ENCODE measurements at places on chromosomes 11 and 22.

GRCh38 chr11:73475549-73476095, 99.4 kb downstream of the RELT start:
- DNase-seq = no peak

DNA sequence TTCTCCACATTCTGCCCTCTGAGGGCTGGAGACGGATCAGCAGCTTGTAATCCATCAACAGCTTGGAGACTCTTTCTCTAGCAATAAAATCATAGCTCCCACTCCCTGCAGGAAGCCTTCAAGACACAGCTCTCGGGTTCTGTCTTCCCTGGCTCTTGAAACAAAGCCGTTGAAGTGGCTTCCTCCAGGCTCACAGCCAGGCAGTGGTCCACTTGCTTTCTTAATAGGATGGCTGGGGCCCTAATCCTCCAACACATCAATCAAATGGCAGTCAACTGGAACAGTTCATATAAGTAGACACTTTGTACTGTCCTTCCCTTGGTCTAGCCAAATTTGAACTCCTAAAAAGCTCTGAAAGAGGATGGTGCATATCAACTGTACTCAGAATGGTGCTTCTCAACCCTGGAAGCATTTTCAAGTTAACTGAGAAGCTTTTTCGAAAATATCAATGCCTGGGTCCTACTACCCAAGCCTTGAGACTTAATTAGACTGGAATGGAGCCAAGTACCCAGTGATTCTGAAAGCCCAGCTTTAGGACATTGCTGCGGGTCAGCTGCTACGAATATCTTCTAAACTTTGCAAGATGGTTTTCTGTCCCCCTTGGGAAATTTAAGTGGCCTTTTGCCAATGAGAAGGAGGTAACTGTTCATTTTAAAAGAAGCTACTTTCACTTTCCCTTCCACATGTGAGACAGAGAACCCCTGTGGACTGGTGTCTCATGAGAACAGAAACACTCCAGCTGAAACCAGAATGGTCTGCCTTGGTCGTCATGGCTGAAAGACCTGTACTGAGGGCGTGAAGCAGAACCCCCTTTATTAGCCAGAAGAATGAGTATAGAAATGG, 74.7 kb downstream of the SC5D start:
- no peak for DNase-seq

- DNase-seq = no peak
Observed at GRCh38 chr22:27406389-27406861, 395.1 kb downstream of the MN1 start.

DNA sequence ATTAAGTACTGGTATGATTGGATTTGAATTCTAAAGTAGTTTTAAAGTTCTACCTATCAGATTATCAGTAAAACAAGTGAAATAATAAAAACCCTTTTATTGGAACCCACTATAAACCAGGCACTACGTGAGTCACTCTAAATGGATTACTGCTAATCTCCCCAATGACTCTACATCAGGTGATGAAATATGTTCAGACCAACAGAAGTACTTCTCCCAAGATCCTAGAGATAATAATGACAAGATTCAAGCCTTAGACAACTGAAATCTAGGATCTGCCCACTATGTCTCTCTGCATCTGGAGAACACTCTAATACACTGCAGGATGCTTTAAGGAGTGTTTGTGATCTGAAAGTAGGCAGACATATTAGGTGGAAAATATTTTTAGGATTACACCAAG, 652.1 kb upstream of the CHORDC1 start:
- DNase-seq = no peak

- DNase-seq = no peak
Observed at GRCh38 chr11:16987205-16987568, 27.0 kb downstream of the PLEKHA7 start.

DNA sequence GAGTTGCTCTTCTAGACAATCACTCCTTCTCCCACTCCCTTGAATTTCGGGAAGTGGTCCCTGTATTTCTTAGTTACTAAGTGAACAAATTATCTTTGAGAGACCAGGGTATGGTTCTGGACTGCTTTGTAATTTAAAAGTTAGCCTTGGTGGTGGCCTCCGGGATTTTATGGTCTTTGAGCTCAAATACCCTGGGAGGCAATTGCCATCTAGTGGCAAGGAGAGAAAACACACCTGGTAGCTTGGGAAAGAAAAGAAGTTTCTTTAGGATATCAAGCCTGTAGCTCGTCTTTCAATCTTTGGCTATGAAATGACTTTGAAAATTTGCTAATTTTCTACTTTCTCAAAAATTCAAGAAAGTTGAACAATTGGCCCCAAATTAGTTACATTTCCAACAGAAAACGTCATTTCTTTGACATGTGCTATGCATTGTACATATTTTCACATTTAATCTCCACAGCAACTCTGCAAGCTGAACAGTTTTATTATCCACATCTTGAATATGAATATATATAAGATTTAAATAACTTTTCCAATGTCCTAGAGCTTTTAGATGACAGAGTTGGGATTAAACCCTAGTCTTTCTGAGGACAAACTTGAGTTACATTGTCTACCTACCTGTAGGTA, 39.1 kb downstream of the MMP27 start:
- DNase-seq = no peak

DNA sequence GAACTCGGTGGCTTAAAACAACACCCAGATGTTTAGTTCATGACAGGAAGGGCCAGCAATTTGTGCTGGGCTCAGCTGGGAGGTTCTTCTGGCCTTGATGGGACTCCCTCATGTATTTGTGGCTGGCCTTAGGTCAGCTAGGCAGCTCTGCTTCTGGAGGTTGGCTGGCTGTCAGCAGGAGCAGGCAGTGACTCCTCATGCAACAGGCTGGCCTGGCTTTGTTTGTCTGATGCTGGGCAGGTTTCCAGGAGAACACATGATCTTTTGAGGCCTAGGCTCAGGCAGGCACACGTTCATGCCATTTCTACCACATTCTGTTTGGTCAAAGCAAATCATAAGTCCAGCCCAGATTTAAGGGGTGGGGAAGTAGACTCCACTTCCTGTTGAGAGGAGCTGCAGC, 571.2 kb downstream of the TBC1D22A start:
- no peak for DNase-seq

DNA sequence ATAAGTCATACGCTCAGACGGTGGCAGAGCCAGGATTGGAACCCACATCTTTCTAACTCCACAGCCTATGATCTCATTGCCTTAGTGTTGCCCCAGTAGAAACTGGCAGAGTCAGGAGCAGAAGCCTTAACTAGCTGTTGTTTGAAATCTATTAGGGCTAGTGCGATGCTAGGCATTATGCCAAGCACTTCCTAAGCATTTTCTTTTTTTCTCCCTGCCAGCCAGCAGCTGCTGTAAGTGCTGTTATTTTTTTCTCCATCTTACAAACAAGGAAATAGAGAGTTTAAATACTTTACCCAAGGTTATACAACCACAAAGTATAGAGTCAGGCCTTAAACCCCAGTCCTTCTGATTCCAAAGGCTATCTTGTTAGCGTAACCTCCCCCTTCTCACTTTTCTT, 161.0 kb upstream of the SORL1-AS1 start:
- no peak for DNase-seq

GRCh38 chr11:10990637-10991193, 132.9 kb upstream of the ZBED5 start:
- DNase-seq = no peak

GRCh38 chr22:50144005-50144614, 26.4 kb upstream of the PANX2 start:
- no peak for DNase-seq
